Glutamatergic neuron (in vitro differentiated cells): ENCODE measurements at places on chromosomes 1 and 21.

GRCh38 chr1:205976708-205977401, 26.3 kb downstream of the RAB7B start:
- peak; percentile 56 for DNase-seq

- no peak for DNase-seq
Observed at GRCh38 chr1:85473390-85473789, 8.4 kb upstream of the DDAH1 start.

DNA sequence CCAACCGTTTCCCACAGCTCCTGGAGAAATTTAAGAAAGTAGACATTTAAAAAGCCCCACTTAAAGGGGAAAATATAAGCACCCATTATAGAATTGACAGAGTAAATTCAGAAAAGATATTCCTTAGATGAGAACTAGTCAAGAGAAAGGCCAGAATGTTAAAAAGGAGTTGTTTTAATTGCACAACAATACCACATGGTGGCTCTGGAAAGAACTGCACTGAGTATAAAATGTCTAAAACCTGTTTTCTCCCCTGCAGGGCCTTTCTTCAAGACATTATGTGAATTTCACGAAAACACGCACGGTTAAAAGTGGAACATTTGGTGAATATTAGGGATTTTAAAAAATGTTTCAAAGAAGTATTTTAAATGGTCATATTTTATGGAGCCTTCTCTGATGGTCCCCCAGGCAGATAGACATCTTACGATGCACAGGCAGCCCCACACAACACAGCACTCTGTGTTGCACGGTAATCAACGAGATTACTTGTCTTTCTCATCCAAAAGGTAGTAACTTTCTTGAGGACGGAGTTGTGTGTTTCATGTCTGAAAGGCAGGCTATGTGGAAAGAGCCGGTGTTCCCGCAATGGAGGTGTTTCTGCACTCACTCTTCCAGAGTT, 101.9 kb downstream of the PRRX1 start:
- DNase-seq: no peak

GRCh38 chr1:170586321-170587252, 54.6 kb downstream of the GORAB start:
- no peak for DNase-seq

DNA sequence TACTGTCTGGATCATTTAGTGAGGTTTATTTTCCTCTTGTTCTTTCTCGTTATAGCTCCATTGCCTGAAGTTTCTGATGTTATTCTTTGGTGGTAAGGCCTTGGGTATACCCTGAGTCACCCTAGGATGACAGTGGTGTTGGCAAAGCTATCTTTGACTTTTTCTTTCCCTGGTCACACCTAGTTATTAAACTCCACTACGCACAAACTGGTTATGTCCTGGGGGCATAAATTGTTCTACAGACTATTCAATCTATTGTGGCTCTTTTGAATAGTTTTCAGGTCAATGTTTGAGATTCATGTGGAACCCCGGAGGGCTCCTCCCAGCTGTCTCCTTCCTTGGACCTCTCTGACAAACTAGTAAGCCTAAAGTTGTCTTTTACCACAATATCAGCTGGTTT, 157.7 kb downstream of the SLC35F3 start:
- no peak for DNase-seq

DNA sequence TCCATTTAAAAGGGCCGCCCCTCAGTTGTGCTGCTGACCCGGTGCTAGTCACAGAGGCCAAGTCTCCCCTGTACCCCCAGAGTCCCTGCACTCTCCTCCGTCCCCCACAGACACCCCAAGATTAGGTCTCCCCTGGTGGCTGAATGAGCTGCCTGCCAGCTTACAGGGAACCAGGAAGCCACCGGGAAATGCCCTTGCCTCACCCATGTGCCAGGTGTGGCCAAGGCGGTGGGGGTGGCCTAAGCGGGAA, 32.7 kb downstream of the HSPG2 start:
- no peak for DNase-seq

- no peak for DNase-seq
Observed at GRCh38 chr1:86430376-86430775, 6.4 kb downstream of the CLCA2 start.

- no peak for DNase-seq
Observed at GRCh38 chr21:27513016-27513415, 546.1 kb upstream of the ADAMTS5 start.

GRCh38 chr1:89735479-89735878, 85.4 kb upstream of the LRRC8D start:
- no peak for DNase-seq

- DNase-seq: no peak
Observed at GRCh38 chr1:83810144-83810543, 188.8 kb downstream of the TTLL7 start.

DNA sequence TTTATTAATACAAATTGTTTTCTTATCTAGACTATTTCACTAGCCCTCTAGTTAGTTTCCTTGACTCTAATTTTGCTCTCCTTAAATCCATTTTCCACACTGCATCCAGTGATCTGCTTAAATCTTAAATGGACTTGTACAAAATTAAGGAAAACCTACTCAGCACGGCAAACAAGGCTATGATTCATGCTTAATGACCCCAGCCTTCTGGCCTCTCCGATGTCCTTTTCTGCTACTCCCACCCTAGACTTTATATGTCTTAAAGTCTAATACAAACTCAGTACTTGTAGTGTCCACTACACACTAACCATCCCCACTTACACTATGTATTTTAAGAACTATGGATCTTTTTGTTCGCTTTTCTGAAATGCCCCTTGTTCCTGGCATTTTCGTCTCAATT, 2.2 kb downstream of the TMED5 start:
- DNase-seq: no peak

GRCh38 chr1:154607106-154607608, 829 bp downstream of the ADAR start:
- no peak for DNase-seq

- DNase-seq: no peak
Observed at GRCh38 chr1:215631040-215631439, 63.9 kb downstream of the KCTD3 start.

GRCh38 chr1:6220236-6220635, 14.3 kb downstream of the RNF207 start:
- no peak for DNase-seq

DNA sequence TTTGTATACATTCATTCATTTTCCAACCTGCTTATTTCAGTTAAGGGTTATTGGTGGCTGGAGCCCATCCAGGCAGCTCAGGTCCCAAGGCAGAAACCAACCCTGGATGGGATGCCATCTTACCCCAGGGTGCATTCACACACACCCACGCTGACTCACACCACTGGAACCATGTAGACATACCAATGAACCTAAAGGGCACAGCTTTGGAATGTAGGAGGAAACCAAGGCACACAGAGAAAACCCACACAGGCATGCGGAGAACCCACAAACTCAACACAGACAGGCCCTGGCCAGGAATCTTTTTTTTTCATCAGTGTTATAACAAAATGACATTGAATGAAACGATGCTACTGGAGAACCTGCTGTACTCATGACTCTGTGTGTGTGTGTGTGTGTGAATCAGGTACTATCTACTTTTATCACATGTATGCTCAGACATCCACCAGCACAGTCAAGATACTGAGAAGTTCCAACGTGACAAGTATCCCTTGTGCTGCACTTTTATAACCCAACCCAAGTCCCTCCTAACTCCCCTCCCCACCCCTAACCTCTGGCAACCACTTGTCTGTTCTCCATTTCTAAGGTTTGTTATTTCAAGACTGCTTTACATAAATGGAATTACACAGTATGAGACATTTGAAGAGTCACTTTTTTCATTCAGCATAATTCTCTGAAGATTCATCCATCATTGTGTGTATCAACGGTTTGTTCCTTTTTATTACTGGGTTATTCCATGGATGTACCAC, 286.8 kb upstream of the PLD5 start:
- DNase-seq: no peak

DNA sequence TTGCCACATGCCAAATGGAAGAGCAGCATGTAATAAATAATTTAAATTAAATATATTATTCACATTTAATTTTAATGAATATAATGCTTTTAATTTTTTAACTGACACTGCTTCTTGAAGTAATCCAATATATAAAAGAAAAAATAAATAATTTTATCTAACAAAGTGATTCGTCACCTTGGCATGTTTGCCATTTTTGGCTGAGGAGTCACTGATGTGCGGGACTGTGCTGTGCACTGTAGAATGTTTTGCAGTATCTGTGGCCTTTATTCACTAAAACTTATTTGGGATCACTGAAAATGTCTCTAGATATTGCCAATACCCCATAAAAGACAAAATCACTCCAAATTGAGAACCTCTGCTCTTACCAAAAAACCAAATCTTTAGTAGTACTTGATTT, 807.8 kb downstream of the BRINP3 start:
- DNase-seq: no peak

GRCh38 chr1:208081972-208082371, 162.2 kb downstream of the PLXNA2 start:
- DNase-seq: no peak

DNA sequence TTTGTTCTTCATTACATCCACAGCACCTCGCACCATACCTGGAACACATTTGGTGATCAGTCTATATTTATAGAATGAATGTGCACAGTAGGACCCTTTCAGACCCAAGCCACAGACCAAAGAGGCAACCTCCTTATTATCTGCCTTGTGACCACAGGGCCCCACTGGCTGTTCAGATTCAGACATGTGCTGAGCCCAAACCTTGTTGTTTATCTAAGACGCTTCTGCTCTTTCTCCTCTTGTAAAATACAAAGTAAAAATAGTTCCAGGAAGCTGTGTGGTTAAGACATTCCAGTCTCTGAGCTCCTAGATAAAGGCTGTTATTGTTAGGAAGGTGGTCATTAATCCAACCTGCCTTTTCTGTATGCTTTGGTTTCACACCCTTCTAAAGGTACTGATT, 3.6 kb upstream of the SCMH1 start:
- no peak for DNase-seq

GRCh38 chr1:27395441-27396195, 3.2 kb downstream of the GPR3 start:
- DNase-seq: peak; percentile 81

GRCh38 chr1:116376729-116377086, 3.7 kb downstream of the ATP1A1 start:
- no peak for DNase-seq

DNA sequence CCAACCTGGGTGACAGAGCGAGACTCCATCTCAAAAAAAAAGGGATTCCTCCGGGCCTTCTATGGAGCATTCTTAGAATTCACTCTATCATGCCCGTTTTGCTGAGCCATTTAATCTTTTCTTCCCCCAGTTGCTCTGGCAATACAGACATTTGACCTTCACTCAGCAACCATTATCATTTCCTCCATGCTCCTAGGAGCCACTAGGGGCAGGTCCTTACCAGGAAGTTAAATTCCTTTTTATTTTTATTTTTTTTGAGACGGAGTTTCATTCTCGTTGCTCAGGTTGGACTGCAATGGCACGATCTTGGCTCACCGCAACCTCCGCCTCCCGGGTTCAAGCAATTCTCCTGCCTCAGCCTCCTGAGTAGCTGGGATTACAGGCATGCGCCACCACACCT, 9.7 kb upstream of the CGN start:
- DNase-seq: no peak

GRCh38 chr1:178599745-178600144, 86.8 kb downstream of the TEX35 start:
- no peak for DNase-seq
